Right ventricle myocardium superior (tissue), 1 donor: ENCODE measurements at places on chromosomes 6 and 20. TPM values are rescaled to one million over a fixed set of nuclear protein-coding genes. Genes with fewer than 3 reads are reported as not detected.
A peak's percentile ranks its signal among the peaks of the same experiment; 100 is the strongest.

DNA sequence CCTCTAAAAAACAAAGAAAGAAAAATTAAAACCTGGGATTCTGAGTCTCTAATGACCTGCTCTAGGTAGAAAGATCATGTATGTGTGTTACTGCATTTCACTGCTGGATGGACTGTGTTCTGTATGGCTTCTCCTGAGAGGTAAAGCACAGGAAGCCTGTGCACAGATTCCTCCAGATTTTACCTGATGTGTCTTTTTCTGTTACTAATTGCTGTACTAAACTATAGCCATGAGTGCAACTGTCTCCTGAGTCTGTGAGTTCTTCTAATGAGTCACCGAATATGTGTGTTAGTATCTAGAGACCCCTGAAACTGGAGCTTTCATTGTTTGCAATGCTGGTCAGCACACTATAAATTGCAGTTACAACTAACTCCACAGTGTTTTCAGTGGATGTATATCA, 270.8 kb downstream of the CDKAL1 start:
- DNase-seq: no peak

DNA sequence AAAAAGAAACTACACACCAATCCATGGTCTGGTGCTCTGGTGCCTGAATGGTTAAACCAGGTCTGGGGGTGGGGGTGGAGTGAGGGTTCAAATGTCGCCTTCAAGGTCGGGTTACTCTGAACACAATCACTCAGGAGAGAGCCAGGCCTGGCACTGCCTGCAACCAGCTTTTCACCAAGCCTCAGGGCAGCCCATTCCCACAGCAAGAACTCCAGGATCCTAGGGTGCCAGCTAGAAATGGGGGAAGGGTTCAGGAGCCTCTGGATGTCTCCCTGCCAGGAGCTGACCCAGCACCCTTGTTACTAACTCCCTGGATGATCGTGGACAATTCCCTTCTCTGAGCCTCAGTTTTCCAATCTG, 6.7 kb downstream of the SDC4 start:
- no peak for DNase-seq

- no peak for DNase-seq
Measured at GRCh38 chr6:144062786-144063185, 32.6 kb downstream of the SF3B5 start.

TMEM151B gene
- total RNA-seq: not detected

DNA sequence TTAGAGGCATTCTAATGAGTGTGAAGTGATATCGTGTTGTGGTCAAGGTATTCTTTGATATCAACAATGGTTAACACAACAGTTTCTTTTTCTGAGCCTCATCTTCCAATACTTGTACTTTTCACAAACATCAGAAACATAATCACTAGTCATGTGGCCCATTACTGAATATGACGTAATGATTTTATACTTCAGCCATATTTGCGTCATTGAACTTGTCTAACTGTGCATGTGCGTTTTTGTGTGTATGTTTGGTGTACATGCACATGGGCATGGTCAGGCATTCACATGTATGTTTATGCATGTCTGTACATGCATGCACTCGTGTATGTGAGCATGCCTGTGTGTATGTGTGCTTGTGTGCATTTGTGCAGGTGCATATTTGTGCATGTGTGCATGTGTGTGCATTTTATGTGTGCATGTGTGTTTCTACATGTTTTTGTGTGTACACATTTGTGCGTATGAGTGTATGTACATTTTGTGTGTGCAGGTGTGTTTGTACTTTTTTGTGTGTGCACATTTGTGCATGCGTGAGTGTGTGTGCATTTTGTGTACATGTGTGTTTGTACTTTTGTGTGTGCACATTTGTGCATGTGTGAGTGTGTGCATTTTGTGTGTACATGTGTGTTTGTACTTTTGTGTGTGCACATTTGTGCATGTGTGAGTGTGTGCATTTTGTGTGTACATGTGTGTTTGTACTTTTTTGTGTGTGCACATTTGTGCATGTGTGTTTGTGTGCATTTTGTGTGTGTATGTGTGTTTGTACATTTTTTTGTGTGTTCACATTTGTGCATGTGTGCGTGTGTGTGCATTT, 29.4 kb downstream of the PRR18 start:
- DNase-seq: no peak

- no peak for DNase-seq
Measured at GRCh38 chr20:51184289-51184688, 161.4 kb upstream of the KCNG1 start.

CLVS2 gene
- 0.11 TPM for total RNA-seq

C20orf204 gene
- total RNA-seq: 0.38 TPM

MCCD1 gene
- not detected for total RNA-seq

DNA sequence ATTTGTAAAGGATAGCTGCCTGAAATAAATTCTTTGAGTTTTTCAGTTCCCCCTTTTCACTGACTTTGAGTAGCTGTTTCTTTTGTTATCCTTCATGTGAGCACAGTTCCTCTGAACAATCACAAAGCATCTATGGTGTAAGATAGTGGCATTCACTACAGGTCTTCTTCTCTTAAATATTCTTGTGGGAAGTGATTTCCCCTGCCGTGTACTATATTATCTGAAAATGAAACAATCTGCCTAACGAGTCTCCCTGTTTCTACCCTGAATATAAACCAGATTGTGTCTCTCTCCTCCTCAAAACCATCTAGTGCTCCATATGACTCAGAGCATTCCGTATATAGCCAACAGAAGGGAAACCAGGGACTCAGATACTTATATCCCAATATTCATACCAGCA, 380.1 kb upstream of the SOX4 start:
- DNase-seq: no peak

- DNase-seq: no peak
Measured at GRCh38 chr6:87826424-87826823, 124.4 kb upstream of the AKIRIN2 start.

CDH4 gene
- 0.05 TPM for total RNA-seq

DNA sequence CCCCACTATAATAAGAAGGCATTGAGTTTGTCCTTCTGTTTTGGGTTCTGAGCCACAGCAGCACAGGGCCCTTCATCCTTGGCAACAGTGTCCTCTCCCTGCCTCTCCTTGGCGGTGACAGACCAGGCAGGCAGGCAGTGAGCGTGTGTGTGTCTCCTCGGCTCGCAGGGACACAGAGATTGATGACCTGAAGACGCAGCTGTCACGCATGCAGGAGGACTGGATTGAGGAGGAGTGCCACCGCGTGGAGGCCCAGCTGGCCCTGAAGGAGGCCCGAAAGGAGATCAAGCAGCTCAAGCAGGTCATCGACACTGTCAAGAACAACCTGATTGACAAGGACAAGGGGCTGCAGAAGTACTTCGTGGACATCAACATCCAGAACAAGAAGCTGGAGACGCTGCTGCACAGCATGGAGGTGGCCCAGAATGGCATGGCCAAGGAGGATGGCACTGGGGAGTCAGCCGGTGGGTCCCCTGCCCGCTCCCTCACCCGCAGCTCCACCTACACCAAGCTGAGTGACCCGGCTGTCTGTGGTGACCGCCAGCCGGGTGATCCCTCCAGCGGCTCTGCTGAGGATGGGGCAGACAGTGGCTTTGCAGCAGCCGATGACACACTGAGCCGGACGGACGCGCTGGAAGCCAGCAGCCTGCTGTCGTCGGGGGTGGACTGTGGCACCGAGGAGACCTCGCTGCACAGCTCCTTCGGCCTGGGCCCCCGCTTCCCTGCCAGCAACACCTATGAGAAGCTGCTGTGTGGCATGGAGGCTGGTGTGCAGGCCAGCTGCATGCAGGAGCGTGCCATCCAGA, 24.0 kb downstream of the SDCBP2 start:
- DNase-seq: no peak

DNA sequence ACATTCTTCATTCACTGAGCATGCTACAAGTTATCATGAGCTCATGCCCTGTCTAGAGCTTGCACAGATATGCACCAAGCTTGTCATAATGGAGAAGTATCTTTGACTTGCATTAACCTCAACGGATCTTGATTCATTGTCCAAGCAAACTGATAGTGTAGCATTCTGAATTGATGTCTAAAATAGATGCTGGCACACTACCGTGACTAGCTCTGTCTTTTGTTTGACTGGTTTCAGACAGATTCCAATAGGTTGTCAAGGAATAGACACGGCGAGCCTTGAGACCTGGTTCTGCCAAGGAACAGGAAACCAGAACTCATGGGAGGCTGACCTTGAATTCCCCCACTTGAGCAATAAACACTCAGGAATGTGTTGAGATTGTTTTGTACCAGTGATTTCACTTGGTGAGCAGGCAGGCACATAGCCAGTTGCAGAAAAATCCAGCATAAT, 1153.1 kb upstream of the GJE1 start:
- DNase-seq: no peak

DNA sequence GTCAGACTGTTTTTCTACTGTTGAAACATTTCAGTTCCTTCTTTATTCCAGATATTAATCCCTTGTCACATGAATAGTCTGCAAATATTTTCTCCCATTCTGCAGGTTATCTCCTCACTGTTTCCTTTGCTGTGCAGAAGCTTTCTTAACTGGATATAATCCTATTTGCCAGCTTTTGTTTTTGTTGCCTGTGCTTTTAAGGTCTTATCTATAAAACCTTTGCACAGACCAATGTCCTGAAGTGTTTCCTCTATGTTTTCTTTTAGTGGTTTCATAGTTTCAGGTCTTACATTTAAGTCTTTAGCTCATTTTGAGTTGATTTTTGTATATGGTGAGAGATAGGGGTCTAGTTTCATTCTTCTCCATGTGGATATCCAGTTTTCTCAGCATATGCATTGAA, 19.2 kb downstream of the NCOA6 start:
- DNase-seq: no peak

- DNase-seq: no peak
Measured at GRCh38 chr6:50007819-50008218, 14.0 kb downstream of the DEFB110 start.

GRCh38 chr6:10429638-10430427, 15.0 kb upstream of the TFAP2A start:
- no peak for DNase-seq

DNA sequence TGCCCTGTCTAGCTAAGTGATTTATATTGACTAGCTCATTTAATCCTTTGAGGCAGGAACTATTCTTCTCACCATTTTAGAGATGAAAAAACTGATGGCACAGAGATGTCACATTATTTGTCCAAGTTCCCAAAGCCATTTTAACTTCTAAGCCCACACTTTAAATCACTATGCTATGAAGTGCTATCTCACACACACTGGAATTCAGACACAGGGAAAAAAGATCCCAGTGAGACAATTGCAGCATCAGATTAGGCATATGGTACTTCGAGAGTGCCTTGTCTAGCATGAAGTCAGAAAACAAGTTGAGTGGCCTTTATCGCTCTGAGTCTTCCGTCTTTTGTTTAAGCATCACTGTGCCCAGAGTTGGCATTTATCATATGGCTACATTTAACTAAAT, 54.1 kb upstream of the PDE7B start:
- DNase-seq: no peak

TLDC2 gene
- total RNA-seq: not detected

DNA sequence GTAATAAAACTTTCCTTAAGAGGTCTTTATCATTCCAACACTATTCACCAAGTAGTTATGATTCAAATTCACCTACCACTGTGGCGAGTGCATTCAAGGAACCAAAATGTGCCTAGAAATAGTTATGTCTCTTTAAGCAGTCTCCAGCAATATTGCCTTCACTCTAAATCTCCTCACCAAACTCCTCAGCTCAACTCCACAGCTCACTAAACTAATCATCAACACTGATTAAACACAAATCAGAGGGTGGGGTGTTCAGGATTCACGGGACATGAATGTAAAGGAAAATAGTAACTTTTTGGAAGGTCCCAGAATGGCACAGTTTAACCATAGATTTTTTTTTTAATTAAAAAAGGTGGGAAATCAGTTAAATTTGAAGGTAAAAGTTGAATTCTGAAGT, 70.5 kb upstream of the THEMIS start:
- no peak for DNase-seq

GRCh38 chr20:34536798-34537394, 20.7 kb downstream of the DYNLRB1 start:
- peak; percentile 80 for DNase-seq

GRCh38 chr6:22917344-22917743, 348.0 kb downstream of the HDGFL1 start:
- no peak for DNase-seq

- DNase-seq: no peak
Measured at GRCh38 chr20:16445482-16445881, 127.8 kb downstream of the KIF16B start.

GRCh38 chr20:49279677-49280462, 2.0 kb upstream of the ZNFX1 start:
- DNase-seq: no peak

SLC18B1 gene
- 3.7 TPM for total RNA-seq

DNA sequence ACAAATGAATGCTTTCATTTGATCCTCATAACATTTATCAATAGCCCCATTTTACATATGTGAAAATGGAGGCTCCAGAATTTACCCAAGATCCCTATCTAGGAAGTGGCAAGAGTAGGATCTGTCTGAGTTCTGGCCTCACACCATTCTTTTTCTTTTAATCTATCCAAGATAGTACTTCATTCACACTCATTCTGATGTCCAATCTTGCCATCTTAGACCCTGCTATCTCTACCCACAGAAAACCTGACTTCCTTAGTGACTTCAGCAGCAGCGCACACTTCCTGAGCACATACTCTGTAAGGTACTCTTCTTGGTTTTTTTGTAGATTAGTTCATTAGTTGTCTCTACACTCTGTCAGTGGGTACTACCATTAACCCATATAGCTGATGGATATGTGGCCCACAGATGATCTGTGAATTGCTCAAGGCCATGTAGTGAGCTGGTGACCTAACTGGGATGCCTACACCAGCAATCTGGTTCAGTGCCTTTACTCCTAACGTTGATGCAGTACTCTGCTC, 36.3 kb downstream of the COX4I2 start:
- DNase-seq: no peak

- DNase-seq: no peak
Measured at GRCh38 chr20:8372824-8373380, 240.8 kb downstream of the PLCB1 start.

GRCh38 chr6:4568138-4568537, 208.1 kb upstream of the CDYL start:
- DNase-seq: no peak

DNA sequence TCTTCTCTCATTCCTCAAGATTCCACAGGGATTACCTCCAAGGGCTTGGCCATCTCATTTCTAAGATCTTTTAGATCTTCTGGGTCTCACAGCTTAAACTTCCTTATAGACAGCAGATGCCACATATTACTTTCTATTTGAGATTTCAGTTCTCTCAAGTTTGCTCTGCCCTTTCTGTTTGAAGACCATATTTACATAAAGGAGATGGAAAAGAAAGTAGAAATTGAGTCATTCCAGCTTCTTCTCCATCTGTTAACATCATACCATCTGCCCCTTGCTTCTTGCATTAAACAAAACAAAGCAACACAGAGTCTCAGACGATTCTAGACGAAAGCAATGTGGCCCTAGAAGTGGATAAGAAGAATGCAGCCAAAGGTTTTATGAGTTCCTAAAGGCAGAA, 203.4 kb downstream of the TTLL2 start:
- no peak for DNase-seq

DNA sequence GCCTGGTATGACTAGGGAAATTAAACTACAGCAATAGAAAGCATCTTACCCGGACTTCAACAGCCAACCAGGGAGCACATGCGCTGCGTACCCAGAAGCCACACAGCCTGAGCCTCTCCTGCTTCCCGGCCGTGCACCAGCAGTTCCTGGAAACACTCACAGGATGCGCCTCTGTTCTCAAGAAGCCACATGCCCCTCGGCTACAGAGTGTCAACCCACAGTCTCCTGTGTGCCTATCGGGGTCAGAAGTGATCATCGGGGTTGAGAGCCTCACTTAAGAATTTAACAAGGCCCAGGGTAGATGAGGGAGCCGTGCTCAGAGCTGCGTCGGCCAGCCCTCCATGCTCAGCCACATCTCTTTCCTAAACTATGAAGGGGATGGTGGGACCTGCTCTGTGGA, 147.2 kb upstream of the GGTLC1 start:
- DNase-seq: no peak
